ENCODE measurements at places on chromosomes 13 and 19.
A peak's percentile ranks its signal among the peaks of the same experiment; 100 is the strongest.

GRCh38 chr13:77448689-77449088, 86.8 kb upstream of the SCEL start:
- DNase-seq: no peak

GRCh38 chr13:41182231-41182630, 12.1 kb downstream of the KBTBD7 start:
- DNase-seq: no peak

- DNase-seq: no peak
Observed at GRCh38 chr19:55287361-55288079, 3.7 kb downstream of the BRSK1 start.

DNA sequence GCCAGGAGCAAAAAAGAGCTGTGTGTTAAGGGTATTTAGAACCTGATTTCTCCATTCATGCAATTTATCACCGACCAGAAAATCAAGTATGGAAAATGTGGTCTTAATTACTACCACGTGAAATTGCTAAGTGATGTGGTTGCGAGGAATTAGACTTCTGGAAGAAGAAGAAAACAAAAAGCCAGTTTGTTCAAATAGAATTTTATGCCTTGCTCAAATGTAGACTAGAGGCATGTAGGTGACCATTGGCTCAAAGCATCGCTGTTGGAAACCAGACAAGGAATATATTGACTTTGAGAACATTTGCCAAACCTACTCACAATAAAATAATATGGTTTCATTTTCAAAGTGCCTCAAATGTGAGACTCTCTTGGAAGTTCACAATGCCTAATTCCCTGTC, 57.3 kb upstream of the LRCH1 start:
- no peak for DNase-seq

- DNase-seq: no peak
Observed at GRCh38 chr13:99556867-99557443, 55.7 kb downstream of the TM9SF2 start.

GRCh38 chr13:78636495-78636894, 22.5 kb downstream of the OBI1 start:
- no peak for DNase-seq

GRCh38 chr19:33653684-33654083, 31.9 kb downstream of the CHST8 start:
- no peak for DNase-seq

DNA sequence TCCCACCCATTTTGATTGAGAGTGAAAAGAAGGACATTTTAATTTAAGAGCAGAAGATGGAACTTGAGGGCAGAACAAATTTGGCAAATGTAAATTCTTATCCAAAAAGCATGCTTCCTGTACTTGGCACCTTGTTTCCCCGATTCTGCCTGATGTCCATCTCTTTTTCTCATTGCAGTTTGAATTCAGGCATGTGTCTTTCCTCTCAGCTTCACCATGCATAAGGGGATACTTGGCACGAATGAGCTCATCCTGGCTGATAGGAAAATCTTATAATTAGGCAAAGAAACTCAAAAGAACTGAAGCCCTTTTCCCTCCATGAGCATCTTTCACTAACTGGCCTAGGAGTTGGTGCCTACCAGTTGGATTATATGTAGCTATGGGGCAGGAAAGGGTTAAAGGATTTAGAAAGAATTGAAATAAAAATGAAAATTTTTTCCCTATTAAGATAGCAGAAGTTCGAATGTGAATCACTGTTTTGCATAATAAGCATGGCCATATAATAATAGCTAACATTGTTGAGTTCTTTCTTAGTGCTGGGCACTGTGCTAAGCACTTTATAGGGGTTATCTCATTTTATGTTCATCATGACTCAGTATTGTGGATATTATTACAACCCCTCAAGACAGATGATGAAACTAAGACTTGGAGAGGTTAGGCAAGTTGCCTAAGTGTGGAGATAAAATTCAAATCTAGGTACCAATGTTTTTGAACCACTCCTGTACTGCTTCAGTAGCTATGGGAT, 386.6 kb downstream of the KCNRG start:
- no peak for DNase-seq

DNA sequence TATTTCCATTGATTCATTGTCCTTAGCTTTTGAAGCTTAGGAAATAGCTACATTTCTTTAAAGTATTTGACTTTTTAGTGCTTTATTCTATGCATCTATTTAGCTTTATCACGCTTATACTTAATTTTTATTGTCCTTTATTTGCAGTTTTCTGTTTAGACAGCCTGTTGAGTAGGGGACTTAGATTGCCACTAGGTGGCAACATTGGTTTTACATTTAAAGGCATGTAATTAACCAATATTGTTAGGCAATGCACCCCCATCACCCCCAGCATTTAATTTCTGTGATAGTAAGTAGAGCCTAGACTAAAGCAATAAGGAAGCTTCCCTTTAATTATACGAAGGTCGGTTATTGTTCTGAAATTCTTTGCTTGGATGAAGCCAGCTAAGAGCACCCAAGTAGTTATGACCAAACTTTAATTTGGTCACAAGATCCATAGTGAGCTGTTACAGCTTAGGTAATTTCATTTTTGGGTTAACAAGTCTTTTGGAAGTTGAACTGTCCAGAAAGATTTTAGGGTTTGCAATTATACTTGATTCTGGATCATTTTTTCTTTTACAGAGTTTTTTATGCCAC, 36.5 kb downstream of the B3GLCT start:
- peak; percentile 48 for DNase-seq

DNA sequence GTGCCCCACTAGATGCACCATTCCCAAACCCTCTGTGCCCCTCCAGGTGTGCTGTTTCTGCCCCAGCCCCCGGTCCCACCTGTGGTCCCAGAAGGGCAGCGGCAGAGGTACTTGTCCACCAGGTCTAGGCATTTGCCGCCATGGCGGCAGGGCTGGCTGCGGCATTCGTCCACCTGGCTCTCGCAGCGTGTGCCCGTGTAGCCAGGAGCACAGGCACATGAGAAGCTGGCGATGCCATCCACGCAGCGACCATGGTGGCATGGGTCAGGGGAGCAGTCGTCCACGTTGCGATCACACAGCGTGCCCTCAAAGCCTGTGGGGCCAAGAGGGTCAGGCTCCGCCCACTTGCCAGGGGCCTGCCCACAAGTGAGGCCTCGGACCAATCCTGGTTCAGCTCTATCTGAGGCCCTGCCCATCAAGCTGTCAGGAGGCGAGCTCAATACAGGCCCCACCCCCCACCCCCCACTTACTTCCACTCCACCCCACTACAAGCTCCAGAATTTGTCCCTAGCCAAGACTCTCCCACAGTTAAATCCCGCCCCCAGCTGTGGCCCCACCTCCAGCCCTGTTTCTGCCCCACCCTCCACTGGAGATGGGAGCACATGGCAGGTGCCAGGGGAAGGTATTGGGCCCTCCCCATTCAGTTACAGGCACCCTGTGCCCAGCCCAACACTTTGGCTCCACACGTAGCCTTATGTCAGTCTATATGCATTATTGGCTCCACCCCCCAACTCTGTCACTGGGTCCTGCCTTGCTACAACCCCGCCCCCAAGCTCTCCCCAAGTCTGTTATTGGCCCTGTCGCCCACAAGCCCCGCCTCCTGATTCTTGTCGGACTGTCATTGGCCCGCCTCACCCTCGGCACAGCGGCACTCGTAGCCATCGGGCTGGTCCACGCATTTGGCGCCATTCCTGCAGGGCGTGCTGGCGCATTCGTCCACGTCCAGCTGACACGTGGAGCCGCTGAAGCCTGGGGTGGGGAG, 13.5 kb downstream of the NOTCH3 start:
- no peak for DNase-seq

DNA sequence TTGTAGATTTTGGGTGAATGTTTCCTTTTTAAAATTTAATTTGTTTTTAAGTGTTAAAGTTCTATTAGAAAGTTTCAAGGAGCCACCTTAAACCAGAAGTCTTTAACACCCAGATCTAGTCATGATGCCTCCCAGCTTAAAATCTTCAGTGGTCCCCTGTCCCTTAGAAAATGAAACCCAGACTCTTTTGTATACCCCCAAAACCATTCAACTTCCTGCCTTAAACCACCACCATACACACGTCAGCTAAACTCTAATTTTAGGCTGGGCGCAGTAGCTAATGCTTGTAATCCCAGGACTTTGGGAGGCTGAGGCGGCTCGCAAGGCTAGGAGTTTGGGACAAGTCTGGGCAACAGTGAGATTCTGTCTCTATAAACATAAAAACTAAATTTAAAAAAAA, 37.9 kb downstream of the N4BP2L1 start:
- DNase-seq: no peak

DNA sequence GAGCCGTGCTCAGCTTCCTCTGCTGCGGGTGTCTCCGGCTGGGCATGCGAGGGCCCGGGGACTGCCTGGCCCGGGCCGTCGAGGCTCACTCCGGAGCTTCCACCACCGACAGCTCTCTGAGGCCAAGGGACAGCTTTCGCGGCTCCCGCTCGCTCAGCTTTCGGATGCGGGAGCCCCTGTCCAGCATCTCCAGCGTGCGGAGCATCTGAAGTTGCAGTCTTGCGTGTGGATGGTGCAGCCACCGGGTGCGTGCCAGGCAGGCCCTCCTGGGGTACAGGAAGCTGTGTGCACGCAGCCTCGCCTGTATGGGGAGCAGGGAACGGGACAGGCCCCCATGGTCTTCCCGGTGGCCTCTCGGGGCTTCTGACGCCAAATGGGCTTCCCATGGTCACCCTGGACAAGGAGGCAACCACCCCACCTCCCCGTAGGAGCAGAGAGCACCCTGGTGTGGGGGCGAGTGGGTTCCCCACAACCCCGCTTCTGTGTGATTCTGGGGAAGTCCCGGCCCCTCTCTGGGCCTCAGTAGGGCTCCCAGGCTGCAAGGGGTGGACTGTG, 1.2 kb downstream of the S1PR4 start:
- no peak for DNase-seq

GRCh38 chr13:30006246-30006645, 155.8 kb upstream of the UBL3 start:
- no peak for DNase-seq

DNA sequence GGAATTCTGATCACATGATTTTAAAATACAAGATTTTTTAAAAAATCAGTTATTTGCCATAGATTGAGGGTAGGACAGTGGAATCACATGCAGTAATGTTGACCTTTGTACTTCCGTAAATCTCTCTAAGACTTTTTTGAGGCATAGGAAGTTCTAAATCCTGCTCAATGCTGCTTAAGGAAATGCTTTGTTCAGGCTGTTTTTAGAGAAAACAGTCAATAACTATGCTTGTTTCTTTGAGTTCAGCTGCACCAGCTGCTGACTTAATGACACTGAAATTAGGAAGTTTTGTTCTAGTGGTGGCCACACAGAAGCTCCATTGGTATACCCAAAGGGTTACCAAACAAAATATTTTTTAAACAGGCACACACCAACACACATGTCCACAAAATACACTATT, 60.9 kb downstream of the KLF12 start:
- DNase-seq: no peak

DNA sequence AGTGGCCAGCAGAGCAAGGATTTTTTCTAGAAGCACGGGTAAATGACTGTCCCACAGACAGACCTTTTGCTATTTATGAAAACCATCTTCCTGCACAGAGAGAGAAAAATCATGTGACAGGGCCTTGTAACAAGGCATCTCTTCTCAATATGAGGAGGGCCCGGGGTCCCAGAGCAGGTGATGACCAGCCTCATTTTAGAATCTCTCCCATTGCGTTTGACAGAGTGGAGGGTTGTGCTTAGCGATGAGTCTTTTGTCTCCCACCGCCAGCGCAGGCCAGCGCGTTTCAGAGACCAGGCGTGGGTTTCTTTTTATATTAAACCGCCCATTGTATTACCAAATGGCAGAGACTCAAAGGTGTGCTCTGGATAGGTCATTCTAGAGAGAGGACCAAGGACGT, 97.4 kb upstream of the UBL3 start:
- no peak for DNase-seq

- no peak for DNase-seq
Observed at GRCh38 chr13:39341251-39341650, 261.7 kb downstream of the LHFPL6 start.

DNA sequence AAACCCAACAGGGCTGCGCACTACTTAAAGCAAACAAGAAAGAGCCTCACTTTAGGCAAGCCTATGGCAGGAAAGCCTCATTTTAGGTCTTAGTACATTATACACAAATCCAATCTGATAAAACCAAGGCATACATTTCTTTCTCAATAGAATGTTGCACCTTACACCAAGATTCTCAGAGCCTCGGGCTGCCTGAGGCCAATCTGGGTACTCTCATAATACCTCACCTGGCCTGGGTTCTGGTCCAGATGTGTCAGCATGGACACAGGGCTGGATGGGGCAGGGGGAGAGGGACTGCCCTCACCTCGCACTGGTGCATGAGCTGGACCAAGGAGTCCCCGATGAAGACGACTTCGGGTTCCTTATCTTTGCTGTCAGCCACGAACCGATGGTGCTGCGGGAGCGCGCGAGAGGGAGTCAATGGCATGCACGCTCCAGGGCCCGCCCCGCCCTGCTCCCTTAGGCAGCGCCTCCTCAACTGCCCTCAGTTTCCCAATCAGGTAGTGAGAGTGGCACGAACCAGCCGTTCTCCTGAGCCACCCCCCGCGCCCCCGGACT, at the start of gene PRR19:
PRR19 (plus strand) TSS at position 487 of the 558 bp plus-strand sequence. CDS start 7,453 bp downstream, outside the sequence.
- DNase-seq: no peak

DNA sequence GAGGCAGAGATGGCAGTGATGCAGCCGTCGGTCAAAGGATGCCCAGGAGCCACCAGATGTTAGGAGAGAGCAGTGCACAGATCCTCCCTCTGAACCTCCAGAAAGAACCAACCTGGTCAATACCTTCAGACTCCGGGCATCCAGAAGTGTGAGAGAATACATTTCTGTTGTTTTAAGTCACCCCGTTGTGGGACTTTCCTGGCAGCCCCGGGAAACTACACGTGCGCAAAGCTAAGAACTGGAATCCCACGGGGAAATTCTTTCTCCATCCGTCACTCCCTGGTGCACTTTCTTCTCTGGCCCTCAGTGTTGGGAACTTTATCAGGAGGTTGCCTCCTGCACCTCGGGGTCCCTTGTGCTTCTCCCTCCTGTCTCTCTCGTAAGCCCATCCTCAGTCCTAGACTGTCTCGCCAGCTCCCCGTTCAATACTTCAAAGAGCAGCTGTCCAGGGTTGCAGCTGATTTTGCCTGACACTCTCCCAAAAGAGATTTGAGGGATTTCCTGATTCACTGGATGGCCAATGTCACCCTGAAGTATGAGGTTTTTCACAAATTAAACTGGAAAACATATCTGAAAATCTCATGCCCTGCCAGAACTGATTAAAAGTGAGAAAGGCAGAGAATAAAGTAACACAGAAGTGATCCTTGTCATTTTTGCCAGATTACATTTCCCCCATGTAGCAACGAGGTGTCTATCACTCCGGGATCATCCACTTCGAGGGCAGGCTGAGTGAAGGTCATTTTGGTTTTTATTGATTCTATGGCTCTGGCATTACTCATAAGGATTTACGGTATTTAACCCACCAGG, 136.8 kb downstream of the DCT start:
- DNase-seq: no peak

DNA sequence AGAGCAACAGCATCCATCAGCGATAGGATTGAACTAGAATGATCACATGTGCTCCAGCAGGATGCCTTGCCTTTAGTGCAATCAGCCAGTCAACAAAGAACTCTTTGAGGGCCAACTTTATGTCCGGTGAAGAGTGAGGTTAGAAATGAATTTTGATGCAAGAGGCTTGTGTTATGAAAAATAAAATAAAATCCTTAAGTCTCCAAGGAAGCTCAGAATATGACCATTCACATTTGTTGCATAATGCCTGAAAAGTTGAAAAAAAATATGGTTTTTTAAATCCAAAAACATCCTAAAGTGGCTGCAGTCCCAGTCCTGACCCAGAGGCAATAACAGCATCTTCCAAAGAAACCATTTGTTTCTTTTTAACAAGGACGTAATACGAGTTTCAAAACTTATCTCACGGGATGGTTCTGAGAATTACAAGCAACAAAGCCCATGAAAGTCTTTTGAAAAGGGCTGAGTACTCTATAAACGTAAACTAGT, 61.3 kb downstream of the DCLK1 start:
- no peak for DNase-seq

Measured in ACHN (cell line).